ENCODE measurements at places on chromosomes 2 and 18.

GRCh38 chr2:224772494-224772893 lies 56.3 kb upstream of the CCDC195 start:
- DNase-seq: no peak

- no peak for DNase-seq
Measured at GRCh38 chr2:157747695-157748370, 119.2 kb upstream of the ACVR1C start.

DNA sequence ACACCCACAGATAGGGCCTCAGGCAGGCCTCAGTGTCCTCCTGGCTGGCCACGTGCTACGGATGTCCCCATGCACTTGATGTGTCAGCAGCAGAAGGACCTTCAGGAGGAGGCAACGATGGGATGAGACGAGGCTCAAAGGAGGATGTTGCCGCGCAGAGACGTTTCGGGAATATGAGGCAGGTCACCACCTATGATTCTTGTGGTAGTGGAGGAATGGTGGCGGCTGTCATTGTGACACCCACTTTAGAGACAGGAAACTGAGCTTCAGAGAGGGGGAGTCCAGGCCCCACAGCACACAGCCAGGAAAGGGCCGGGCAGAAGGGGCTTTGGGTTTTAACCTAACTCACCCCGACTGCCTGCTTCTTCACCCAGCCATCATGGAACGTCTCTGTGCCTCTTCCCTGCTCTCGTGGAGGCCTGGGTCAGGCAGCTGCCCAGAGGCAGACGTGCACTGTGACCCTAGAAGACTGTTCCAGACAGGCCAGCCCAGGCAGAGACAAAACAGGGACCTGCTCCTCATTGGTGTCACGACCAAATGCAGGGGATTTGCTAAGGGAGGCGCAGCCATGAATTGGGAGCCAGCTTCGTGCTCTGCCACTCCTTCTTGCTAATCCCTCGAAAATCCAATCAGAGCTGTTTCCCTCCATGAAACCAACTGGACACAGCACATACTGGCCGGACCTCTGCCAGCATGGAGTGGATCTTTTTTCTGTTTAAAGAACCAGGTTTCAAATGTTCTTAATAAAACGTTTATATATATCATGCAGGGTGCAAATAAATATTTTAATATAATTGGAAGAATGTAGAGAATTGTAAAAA lies 169.2 kb downstream of the ASB1 start:
- DNase-seq: no peak

- no peak for DNase-seq
Measured at GRCh38 chr2:55883829-55884228, 39.8 kb downstream of the EFEMP1 start.
